ENCODE measurements at places on chromosomes 5 and 9.

GRCh38 chr5:8013948-8014710 lies 145.2 kb downstream of the MTRR start:
- no peak for DNase-seq

- no peak for DNase-seq
Measured at GRCh38 chr5:122004201-122004600, 42.4 kb downstream of the SRFBP1 start.

GRCh38 chr5:79484731-79485130 lies 29.2 kb downstream of the HOMER1 start:
- DNase-seq: no peak

- no peak for DNase-seq
Measured at GRCh38 chr5:54728588-54728915, 211.0 kb downstream of the SNX18 start.

GRCh38 chr5:14595189-14595588 lies 13.6 kb downstream of the OTULINL start:
- peak; percentile 80 for DNase-seq

- DNase-seq: no peak
Measured at GRCh38 chr5:162382839-162383238, 315.3 kb downstream of the GABRG2 start.

DNA sequence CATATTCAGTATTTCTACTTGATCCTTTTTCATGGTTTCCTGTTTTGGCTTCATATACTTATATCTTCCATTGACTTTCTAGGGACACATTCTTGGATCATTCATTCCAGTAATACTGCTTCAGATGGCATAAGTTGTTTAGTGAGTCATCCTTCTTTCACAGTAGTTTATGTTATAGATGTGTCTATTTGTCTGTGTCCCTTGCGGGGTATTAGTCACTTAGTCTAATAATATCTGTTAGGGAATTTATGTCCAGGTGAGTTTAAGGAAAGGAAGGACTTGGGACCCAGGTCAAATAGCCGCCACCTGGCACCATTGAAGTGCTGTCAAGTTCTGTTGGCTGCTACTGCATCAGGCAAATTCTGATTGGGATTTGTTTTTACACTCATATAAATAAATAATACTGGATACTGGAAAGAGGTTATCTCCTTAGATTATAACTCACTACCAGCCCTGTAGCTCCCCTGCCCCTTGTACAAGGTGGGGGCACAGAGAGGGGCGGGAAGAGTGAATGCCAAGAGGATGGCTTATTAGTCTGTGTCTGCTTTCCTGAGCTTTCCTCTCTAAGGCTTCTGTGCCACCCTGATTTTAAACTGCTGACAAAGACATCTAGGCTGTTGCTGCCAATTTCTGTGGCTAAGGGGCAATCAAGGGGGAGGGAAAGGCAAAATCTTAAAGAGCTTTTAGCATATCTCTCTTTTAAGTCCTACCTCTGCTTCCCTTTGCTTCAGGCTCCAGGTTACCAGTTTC lies 64.9 kb downstream of the CDC42SE2 start:
- DNase-seq: no peak

- DNase-seq: no peak
Measured at GRCh38 chr5:66356011-66356565, 212.0 kb downstream of the SREK1 start.

DNA sequence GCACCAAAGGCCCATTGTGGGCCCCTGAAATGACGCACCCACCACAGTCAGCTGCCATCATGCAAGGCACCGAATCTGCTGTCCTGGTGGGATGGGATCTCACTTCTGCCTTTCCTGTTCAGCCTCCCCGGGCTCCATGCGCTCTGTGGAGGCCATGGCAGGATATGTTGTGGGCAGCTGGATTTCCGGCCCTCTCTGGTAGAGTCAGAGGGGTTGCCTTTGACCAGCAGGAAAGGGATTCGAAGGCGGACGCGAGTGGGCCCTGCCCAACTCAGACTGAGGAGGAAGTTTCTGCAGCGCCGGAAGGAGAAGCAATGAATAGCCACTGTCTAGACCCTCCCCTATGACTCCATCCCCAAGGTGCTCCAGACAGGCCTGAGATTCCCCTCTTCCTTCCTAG lies 35.5 kb downstream of the GADD45G start:
- no peak for DNase-seq

- no peak for DNase-seq
Measured at GRCh38 chr9:127833555-127833954, 20.9 kb downstream of the ENG start.

DNA sequence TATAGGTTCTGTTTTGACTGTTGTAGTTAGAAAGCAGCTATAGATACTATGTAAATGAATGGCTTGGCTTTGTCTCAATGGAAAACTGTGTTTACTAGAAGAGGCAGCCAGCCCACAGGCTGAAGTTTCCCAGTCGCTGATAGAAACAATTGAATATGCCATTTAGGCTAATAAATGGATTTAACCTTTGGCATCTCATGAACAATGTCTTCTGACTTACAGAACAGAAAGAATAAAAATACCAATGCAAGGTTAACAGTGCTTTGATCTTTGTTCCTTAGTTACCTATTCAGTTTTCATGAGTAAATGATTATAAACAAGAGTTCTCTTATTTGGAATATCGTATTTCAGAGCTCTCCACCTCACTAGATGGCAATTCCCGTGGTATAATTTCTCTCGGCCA lies 120.6 kb downstream of the PAM start:
- no peak for DNase-seq

GRCh38 chr5:123807177-123807945 lies 295.4 kb downstream of the CSNK1G3 start:
- no peak for DNase-seq

DNA sequence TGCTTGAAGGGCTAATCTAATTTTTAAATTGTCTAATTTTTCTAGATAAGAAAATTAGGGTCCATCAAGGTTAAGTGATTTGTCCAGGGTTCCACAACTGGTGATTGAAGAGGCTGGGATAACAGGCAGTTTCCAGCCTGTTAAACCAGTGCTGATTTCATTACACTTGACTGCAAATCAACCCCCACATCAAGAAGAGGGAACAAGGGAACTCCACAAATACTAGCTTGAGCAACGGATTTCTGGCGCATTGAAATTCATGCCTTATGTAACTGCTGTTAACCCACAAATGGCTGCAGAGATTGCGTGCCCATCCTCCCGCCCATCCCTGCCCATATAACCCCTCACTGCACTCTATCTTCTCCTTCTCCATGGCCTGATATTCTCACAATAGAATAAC lies 10.0 kb downstream of the PLPPR1 start:
- DNase-seq: no peak

GRCh38 chr9:61670616-61671015 lies 480.8 kb downstream of the SPATA31A7 start:
- no peak for DNase-seq

- DNase-seq: no peak
Measured at GRCh38 chr9:17005056-17005823, 129.6 kb upstream of the CNTLN start.

DNA sequence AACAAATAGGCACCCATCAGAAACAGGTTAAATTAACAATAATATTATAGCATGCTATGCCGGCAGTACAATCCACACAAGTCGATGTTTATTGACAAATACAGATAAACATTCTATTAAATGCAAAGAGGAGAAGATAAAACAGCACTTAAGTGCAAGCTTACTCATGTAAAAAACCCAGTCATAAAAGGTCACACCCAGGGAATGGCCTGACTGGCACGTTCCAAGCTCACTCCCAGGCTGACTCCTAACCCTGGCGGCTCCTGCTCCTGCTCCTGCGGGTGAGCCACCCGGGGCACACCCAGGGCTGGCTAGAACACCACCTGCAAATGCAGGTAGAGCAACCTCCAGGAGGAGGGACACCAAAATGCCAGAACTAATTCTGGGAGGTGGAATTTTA lies 66.9 kb downstream of the SEMA4D start:
- DNase-seq: no peak

DNA sequence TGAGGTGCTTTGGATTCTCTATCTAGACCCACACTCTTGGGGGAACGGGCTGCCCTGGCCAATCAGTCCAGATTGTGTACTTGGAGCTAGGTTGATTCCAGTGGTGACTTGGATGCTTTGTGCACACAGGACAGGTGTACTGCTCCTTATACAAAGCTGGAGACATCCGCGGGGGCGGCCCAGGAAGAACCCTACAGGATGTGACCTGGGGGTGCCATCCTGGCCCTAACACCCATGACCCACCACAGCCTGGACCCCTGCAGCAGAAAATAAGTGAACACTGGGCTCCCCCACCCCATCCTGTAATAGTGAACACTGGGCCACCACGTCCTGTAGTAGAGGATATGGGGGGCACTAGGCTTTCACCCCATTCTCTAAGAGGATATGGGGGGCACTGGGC lies 12.1 kb upstream of the PLEKHG4B start:
- no peak for DNase-seq

DNA sequence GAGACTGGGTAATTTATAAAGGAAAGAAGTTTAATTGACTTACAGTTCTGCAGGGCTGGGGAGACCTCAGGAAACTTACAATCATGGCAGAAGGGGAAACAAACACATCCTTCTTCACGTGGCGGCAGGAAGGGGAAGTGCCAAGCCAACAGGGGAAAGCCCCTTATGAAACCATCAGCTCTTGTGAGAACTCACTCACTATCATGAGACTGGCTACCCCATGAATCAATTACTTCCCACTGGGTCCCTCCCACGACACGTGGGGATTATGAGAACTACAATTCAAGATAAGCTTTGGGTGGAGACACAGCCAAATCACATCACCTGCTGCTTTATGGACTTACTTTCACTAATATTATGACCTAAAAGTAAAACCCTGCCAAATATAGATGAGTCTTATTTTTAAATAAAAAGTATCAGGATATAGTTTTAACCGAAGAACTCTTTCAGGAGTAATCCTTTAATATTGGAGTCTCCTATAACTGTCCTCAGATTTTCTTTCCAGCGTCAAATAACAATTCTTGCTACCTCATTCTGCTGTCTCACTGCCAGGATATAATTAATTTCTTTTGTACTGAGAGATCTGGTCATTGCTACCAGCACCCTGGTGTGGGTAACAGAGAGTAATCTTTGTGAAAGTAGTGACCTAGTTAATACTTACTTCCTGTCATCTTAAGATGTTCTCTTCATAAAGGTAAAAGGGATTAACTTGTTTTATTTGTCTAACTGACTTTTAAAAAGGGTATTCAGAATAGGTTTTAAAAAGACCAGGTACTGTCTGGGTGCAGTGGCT lies 68.6 kb downstream of the NLN start:
- peak; percentile 40 for DNase-seq

GRCh38 chr9:84900421-84900820 lies 230.9 kb downstream of the NTRK2 start:
- DNase-seq: no peak

GRCh38 chr9:70012569-70012968 lies 31.1 kb upstream of the MAMDC2 start:
- no peak for DNase-seq

DNA sequence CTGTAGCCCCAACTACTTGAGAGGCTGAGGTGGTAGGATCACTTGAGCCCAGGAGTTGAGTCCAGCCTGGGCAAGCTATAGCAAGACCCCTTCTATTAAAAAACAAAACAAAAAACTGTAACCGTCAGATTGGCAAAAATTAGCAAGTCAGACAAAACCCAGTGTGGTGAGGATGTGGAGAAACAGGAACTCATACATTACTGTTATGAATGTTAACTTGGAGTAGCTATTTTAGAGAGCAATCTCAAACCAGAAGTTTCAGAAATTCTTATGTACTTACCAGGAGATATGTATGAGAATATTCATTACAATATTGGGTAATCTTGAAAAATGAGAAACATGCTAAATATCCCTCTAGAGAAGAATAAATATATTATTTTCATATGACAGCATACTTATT lies 120.3 kb downstream of the INVS start:
- DNase-seq: no peak

Measured in GDM1 (cell line).